Activated CD8-positive, alpha-beta memory T cell treated with anti-CD3 and anti-CD28 coated beads for 24 hours (primary cell): ENCODE measurements at places on chromosomes 2 and 18.

DNA sequence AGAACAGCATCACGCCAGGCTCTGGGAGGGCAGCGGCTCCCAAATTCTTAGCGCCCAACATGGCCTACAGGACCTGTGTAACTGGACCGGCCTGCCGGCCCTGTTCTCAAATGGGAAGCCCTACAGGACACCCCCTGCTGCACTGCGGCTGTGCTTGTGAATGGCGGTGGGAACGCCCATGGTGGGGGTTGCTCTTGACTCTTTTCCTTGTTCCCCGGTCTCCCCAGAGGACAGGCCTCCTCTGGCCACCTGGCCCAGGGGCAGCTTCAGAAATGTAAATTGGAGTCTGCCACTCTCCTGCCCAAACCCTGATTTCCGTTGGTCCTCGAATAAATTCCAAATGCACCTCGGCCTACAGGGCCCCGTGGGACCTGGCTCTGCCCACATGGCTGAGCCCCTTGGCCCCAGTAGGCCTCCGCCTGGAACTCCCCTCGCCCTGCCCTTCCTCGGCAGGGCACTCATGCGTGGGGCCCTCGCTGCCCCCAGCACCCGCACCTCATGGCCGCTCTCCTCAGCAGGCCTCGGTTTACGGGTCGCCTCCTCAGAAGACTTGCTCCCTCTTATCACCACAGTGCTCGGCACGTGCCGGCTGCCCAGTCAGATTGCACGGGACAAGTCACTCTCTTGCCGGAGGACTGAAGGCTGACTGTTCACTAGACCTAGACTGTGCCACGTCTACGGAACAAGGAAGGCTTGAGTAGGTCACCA is 29.4 kb downstream of the KCNIP3 start:
- DNase-seq: no peak

- DNase-seq: no peak
These were observed 95.7 kb downstream of the GALNT13 start for GRCh38 chr2:153967248-153967973.

GRCh38 chr2:58762176-58762781 is 521.2 kb upstream of the FANCL start:
- DNase-seq: peak; percentile 56

DNA sequence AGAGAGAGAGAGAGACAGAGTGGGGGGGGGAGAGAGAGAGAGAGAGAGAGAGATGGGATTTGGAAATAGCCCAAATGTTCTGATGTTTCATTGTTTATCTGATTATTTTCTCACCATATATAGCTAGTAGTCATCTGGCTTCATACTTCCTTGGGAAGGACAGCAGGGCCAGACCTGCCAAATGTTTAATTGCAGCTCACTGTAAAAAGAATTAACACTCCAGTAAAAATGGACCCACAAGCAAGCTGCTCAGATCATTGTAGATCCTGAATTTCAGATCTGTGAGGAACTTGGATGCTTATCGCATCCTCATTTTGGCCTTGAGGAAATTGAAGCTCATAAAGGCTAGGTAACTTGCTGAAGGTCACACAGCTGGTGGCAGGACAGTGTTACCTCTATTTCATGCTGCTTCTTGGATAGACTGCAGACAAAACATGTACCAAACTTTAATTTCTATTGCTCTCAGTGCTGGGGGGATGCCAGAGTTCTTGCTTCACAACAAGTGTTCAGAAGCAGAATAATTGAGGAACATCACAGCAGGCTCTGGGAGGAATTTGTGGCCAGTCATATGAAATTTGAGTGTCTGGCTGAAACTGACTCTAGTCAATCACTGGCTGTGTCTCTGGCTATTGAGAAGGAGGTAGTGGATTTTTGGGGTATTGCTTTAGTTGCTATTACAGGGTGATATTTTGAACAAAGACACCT is 223.5 kb downstream of the PIK3C3 start:
- DNase-seq: no peak

GRCh38 chr2:71607151-71607889 is 154.0 kb downstream of the DYSF start:
- peak; percentile 35 for DNase-seq

DNA sequence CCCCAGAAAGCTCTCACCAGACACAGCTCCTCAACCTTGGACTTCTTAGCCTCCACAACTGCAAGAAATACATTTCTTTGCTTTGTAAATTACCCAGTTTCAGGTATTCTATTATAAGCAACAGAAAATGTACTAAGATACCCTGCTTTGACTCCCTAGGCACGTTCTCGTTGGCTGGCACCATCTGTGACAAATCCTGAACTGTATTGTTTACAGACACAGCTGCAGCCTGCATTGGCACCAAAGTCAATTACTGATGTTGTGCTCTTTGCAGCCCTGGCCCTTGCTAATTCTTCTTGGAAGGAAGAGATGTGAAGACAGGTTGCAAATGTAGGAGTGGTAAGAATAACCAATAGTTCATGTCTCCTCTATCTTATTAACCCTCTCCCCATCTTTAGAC is 72.7 kb upstream of the FAM136A start:
- no peak for DNase-seq
